ENCODE measurements at places on chromosomes 3 and 15.

GRCh38 chr3:123392871-123393620 is 55.8 kb downstream of the ADCY5 start:
- no peak for DNase-seq

- no peak for DNase-seq
These were observed 1.6 kb downstream of the SKOR1 start for GRCh38 chr15:67826717-67827561.

DNA sequence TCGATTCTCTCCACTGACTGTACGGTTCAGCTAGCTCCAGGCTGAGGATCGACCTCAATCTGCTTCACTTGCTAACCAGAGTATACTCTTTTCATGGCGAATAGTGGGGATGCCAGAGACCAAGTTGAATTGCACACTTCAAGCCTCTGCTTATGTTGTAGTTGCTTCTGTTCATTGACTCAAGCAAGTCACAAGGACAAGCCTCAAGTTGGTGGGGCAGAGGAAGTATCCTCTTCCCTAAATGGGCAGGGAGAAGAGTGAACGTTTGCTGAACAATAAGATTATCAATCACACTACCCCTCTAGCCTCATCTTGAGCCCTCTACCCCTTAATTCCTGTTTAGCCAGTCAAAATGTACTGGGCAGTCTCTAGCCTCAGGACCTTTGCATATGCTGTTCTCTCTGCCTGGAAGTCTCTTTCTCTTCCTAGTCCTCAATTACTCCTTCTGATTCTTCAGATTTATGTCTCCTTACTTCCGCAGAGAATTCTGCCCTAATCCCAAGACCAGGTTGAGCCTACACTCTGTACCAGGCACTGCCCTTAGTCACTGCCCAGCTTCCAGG is 390.4 kb upstream of the PROK2 start:
- DNase-seq, result no peak

- DNase-seq, result no peak
These were observed 28.3 kb downstream of the LRRC2 start for GRCh38 chr3:46537779-46538178.

DNA sequence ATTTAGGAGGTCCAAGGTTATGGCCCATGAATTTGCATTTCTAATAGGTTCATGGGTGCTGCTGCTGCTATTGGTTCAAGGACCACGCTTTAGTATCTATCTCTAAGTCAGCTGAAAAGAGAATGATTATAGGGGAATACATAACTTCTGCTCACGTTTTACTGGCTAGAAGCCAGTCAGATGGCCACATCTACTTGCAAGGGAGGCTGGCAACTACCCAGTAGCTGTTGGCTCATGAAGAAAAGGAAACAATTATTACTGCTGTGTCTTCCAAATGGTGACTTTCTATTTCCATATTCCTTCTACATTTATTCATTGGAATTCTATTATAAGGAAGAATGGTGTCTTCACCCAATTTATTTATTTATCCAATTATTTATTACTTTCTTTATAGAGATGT is 54.2 kb downstream of the SLC25A36 start:
- no peak for DNase-seq

DNA sequence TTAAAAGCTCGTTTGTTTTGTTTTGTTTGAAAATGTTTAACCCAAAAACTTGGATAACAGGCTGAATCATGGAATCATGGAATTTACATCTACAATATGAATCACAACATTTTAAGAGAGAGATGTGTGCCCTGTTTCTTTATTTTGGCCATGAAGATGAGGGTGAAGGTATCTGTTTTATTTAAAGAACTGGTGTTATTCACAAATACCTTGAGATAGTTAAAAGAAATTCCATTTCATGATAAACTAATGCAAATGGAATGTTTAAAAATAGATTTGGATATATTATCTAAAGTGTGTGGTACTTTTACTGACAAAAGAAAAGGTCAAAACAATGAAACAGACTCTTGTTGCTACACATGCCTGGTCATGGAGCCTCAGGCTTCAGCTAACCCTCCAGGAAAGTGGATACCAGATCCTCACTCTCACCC is 486.0 kb upstream of the CFAP20DC start:
- no peak for DNase-seq

DNA sequence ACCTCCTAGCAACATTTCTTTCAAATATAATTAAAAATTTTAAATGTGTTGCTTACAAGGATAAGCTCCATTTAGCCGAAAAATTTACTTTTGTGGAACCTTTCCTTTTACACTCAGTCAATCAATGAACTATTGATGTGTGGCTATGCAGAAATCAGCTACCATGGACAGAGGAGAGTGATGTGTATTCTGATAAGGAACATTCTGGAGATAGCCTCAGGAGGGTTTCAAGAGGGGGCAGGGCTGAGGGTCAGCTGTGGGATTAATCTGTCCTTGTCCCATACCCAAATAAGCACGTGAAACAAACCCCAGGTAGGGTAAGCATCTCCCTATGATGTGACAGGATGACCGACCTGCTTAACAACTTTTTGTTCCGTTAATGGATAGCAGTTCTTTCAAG is 192.6 kb upstream of the PROK2 start:
- DNase-seq, result no peak

DNA sequence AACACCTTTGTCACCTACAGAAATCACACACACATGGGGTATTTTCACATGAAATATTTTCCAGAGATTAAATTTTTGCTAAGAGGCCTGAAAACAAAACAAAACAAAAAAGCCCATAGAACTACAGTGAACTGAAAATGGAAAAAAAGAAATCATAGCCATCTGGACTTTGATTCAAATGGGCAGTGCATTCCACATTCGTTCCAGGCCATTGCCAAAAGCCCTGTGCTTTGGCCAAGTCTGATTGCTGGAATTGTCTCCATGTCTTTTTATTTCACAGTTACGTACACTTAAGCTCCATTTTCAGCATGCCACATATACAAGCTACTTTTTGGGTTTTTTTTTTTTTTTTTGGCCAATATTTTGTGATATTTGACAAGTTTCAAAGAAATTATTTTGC is 47.1 kb downstream of the TFG start:
- DNase-seq, result no peak

DNA sequence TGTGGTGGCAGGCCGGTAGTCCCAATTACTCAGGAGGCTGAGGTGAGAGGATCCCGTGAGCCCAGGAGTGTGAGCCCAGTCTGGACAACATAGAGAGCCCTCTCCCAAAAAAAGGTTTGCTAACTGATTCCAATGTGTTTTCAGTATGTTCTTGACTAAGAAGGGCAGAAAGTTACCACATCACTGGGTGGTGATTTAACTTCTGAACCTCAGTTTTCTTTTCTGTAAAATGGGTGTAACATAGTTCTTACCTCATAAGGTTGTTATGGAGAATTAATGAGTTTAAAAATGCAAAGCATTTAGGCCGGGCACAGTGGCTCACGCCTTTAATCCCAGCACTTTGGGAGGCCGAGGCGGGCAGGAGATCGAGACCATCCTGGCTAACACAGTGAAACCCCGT is 28.5 kb upstream of the RAF1 start:
- no peak for DNase-seq

DNA sequence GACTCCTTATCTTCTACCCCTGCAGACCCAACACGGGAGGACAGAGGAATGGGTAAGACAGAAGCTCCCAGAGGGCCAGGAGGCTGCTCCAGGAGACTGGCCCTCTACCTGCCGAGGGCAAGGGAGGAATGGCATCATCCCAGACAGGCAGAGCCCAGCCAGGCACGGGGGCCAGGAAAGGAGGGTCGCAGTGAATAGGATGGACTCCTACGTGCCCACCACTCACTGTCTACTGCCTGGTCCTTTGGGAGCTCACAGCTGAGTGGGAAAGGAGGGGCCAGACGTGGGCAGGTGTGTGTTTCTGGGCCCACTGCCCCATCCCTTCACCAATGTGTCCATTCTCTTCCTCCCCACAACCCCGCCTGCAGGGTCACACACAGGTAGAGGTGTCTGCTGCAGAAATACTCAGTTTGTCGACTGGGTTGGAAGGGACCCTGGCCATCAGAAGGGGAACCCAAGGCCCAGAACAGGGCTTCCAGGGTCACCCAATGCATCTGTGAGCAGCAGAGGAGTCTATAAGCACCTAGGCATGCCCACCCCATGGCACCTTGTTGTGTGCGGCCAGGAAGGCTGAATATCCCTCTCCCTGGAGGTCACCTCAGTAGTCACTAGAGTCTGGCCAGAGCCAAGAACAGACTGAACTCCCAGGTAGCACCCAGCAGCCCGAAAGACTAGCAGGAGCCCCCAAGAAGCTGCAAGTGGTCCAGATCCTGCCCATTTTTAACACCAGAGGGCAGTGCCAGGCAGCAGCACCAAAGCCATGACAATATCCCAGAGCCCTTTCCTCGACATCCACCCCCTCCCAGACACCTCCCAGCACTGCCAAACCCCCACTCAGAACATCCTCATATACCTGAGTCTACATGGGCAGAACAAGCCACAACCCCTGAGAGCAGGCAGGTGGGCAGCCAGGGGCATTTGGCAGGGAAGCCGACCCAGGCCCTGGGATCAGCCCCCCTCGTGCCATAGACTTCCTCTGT is 24.0 kb downstream of the TKT start:
- DNase-seq, result no peak

GRCh38 chr3:45781271-45781670 is 15.1 kb downstream of the SLC6A20 start:
- DNase-seq, result no peak

- no peak for DNase-seq
These were observed 28.3 kb downstream of the PDCD6IP start for GRCh38 chr3:33826688-33827087.

- no peak for DNase-seq
These were observed 306.5 kb downstream of the RPLP1 start for GRCh38 chr15:69758810-69759790.

DNA sequence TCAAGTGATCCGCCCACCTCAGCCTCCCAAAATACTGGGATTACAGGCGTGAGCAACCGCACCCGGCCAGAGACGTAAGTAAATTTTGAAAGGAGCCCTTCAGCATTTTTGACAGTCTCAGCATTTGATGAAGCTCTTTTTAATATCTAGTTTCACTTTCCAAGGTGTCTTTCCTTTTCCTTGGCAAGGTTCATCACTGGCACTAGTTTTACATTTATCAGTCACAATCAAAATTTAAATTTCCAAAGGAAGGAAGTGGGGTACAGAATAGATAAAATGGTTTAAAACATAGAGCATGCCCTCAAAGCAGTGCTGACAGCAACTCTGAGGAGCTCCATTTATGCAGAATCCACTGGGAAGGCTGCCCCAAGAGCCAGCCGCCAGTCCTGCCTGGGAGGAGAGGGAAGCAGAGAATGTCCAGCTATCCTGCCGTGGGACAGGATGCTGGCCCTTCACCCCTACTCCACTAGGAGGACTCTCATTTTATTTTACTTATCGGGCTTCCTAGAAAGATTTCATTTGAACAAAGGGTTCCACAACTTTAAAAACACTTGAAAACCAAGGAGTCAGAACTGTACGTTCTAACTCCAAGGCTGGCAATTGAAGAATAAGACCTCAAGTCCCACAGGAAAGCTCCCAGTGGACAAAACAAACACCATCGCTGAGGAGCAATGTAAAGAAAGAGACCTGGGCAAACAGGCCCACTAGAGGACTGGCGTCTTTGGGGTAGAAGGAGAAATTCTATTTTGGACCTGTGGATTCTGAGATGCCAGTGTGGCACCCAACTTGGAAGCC is 9.9 kb downstream of the SFMBT1 start:
- DNase-seq, result no peak

GRCh38 chr3:1079662-1080061 is 13.2 kb upstream of the CNTN6 start:
- DNase-seq, result no peak

- no peak for DNase-seq
These were observed 54.4 kb downstream of the ROPN1B start for GRCh38 chr3:126023390-126023789.

DNA sequence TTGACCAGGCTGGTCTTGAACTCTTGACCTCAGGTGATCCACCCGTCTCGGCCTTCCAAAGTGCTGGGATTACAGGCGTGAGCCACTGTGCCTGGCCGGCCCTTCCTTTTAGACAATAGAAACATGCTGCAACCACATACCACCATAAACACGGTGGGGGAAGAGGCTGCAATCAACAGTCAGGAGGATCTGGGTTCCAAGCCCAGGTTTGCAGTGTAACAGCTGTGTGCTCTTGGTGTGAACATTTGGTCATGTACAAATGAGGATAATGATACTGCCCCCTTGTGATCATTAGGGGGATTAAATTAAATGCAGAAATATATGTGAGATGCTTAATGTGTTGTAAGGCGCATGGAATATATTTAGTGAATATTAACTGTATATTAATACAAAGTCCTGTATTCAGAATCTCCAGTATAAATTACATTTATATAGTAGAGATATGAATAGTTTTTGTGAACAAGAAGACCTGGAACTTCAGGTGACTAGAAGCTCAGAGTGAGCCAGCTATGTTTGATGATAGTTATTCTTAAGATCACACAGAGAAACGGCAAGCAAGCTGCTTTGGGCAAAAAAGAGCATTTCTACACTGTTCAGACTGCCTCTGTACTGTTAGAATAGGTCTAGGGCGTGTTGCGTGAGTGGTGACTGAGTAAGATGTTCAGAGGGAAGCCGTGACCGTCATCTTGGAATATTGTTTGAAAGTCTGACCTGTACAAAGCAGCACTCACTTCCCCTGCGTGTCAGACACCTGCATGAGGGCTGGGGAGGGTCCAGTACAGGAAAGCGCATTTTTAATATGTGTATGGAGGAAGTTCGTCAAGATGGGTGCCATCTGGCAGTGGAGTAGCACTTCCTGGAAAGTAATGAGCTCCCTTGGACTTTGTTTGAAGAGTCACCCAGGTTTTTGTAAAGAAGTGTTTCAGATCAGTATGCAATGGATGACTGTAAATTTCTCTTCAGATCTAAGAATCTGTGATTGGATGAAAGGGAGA is 125.8 kb downstream of the PGPEP1L start:
- DNase-seq, result no peak

DNA sequence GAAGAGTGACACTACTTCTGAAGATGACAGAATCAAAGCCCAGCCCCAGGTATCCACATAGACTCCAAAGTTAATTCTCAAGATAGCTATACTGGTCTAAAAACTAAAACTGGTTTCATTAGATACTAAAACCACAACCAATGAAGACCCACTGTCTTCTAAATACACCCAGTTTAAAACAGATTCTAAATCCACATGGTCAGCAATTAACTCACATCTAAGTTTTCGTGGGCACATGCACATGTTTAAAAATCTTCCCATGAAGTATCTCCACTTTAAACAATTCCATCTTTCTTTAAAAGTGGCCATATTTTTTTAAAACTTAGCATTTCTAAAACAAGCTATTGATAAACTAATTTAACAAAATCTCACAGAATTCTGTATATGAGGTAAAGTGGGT is 63.1 kb downstream of the GPR160 start:
- DNase-seq, result no peak

DNA sequence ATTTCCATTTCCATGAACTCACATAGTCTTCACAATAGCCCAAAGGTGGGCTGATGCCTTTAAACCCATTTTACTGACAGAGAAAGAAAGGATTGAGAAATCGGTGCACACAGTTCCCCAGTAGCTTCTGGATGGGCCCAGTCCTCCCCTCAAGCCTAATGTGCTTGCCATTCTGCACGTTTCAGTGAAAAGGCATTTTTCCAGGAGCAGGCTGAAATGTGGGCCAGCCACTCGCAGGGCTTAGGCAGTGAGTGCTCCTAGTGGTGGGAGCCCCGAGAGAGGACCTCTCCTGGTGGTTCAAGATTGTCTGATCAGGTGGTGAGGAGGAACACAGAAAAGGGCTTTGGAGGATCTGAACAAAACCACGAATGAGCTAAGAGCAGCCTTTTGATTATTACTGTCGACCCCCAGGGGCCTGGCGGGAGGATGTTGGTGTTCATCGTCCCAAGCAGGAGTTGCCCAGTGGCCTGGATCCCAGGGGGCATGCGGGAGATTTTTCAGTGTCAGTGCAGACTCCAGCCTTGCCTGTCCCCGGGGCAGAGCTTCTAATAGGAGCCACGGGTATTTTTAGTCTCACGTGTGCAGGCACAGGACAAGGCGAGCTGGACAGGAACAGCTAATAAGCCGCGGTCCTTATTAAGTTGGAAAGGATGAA is 8.7 kb upstream of the KY start:
- no peak for DNase-seq
